Epithelial cell of proximal tubule (primary cell): ENCODE measurements at places on chromosomes 16 and 17. TPM values are rescaled to one million over a fixed set of nuclear protein-coding genes. Genes with fewer than 3 reads are reported as not detected.

Gene VASN
- total RNA-seq = 19.0 and 33.7 TPM in 2 replicates

Gene NPIPB8
- not detected in 2 replicates for total RNA-seq

Gene OSGIN1
- total RNA-seq = 3.7 and 6.1 TPM in 2 replicates

Gene NPEPPS
- 45.4 and 96.5 TPM in 2 replicates for total RNA-seq

Gene RHBDL3
- total RNA-seq = under 0.01 TPM in 1 of 2 replicates, not detected in the other

Gene PNMT
- total RNA-seq = not detected in 2 replicates

Gene NTN3
- total RNA-seq = 0.23 TPM in 1 of 2 replicates, not detected in the other

Gene SCNN1G
- 0.07 and 0.17 TPM in 2 replicates for total RNA-seq

Gene CFDP1
- total RNA-seq = 52.2 and 117 TPM in 2 replicates

DNA sequence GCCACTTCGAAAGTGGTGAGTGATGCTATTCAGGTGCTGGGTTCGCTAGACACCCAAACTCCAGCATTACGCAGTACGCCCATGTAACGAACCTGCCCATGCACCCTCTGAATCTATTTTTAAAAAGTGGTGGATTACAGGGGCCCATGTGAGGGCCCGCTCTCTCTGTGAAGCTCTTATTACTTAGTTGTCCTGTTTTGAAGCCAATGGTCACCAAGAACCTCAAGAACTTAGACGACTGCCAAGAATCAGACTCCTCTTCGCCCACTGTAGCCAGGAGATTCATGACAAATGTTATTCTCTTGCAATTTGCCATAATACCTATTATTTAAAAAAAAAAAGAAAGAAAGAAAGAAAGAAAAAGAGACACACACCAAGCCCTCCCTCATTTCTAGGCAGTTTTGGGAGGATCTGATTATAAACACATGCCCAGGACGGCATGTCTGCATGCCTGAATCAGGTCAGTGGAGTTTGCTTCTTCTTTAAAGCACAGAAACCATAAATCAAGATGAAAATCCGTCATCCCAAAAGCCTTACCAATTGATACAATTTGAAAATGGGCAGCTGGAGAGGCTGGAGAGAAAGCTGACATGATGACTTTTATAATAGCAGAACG lies 108.6 kb downstream of the IRX3 start:
- DNase-seq = no peak

DNA sequence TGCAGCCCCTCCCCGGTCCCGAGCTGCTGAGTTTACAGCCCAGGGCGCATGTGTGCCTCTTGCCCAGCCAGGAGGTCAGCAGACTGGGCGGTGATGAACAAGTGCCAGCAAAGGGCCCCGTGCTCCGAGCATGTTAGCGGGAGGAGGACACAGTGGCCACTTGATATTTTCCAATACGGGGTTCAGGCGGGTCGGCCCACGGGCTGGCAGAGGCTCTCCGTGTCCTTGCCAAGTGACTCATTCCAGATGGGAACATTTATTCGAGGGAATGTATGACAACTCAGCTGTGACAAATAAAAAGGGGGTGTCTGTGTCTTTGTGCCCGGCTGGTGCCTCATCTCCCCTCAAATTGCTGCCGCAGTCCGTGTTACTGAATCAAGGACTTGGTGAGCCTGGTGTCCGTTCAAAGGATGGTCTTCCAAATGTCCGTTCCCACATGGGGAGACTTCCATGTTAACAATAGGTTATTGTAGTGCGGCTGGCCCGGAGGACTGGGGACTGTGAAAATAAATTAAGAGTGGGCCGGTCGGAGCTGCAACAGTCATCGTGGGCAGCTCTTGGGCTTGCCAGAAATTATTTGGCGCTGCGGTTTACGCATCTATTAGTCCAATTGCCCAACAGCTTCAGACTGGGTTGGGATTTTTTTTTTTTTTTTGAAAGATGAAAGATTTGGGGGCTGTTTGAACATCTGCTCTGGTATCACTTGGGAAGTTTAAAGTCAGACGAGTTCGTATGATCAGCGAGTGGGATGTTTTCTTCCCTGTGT lies 174.0 kb upstream of the CIBAR2 start:
- no peak for DNase-seq

DNA sequence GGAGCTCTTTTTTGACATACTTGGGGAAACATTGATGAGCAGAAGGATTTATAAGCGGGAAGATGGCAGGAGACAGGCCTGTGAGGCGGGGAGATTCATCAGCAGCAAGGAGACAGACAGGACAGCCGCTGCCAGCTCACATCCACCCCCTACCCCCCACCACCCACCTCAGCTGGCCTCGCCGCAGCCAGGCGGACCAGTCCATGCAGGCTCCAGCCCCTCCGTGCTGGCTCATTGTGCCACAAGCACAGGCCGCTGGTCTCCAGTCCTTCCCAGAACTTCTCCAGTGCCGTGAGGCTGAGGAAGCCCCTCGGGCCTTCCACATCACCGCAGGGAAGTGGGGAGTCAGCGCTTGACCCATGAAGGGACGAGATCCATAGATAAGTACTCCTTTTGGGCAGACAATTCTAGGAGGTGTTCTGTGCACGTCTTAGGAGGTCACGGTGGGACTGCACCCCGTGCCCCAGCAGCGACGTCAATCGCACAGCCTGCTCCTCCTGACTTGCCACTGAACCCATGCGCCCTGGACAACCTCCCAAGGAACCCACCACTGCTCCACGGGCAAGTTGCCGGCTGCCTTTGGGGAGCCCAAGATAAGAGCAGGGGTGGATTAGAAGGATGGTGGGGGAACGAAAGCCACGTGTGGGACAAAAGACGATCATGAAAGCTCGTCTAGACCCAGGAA lies 323.6 kb downstream of the C16orf95 start:
- DNase-seq = no peak

DNA sequence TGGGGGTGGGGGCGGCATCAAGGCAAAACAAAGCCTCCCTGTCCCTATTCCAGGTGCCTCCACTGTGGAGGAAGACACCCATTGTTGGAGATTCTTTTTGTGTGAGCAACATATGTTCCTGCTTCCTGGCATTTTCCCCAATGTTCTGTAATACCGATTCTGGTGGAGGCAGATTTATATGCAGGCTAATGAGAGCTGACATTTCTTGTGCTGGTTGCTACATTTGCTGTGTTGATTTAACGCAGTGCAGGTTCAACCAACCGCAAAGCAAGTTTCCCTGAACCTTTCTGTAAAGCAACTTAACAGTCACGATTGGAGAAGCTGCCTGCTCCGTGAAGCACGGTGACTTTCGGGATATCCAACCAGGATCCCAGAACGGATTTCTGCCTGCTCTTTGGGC lies 260.5 kb downstream of the CBLN1 start:
- DNase-seq = no peak

DNA sequence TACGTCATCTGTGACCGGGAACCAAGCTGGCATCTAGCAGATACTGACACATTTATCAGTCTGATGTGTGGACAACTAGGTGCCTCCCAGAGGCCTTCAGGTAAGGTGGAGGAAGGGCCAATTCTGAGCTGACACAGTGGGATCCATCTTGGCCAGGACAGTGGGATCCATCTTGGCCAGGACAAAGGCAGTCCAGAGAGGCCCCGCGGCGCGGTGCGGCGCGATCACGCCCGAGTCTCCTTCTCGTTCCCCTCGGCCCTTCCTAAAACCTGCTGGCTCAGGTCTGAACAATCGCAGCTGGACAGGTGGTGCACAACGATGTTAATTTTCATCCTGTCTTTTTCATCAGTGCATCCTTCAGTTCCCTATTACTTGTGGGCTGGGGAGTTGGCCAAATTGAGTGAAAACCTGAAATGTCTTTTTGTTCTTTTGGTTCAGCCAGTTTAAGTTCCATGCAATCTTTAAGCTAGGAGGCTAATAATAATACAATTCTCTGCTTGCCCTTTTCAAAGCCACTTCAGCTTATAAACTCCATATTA lies 486 bp upstream of the WSB1 start:
- no peak for DNase-seq

DNA sequence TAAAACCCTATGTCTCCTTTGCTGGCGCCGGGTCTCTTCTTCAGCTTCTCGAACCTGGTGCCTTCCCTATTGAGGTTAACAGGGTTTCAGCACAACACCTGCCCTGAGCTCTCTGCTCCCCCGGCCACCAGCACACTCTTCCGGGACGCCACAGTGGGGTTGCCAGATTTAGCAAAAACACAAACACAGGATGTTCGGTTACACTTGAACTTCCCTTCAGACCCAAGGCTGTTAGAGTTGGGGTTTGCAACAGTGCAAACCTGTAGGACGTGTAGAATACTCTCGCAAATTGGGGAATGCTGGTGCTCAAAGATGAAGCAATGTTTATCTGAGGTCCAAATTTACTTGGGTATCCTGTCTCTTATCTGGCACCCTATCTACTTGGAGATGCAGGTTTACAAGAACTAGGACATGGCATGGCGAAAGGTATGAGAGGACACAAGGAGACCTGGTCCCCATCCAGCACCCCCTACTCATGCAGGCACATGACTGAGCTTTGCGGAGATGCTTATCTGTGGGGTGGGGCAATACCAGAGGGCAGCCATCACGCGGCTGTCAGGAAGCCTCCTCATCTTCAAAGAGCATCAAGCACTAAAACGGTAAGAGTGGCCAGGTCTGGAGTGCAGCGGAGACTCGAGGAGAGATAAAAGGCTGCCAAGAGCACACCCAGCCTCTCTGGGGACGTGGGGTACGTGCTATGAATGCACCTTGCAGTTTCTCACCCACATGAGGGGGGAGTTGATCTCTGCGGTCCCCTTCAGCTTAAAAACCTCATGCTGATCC lies 52.8 kb downstream of the SDK2 start:
- DNase-seq = no peak

DNA sequence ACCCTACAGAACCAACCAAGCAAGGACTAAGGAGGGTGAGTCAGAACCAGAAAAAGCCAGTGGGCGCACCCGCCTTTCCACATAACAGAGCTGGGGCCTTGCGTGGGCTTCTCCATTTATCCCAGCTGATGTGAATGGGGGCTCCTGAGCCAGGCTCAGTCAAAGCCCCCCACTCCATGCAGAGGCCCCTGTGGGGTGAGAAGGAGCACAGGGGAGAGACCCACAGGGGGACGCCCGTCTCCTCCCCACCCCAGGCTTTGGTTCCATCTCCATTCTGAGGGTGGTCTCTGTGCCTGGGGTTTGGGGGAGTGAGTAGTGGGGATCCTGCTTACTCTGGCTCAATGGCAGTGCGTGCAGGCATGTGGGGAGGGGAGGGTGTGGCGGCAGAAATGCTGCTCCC lies 210.1 kb upstream of the TNRC6C start:
- DNase-seq = no peak

GRCh38 chr17:79001190-79002020 lies 8.2 kb downstream of the CANT1 start:
- no peak for DNase-seq

- no peak for DNase-seq
These were observed 85.1 kb downstream of the WDR59 start for GRCh38 chr16:74899816-74900215.

GRCh38 chr16:57372372-57373116 lies at the start of gene CX3CL1:
CX3CL1 (plus strand) TSS chr16:57372490; CDS start chr16:57372569, 79 bp downstream.
- DNase-seq = no peak

GRCh38 chr17:79008666-79009387 lies 737 bp downstream of the CANT1 start:
- DNase-seq = no peak

DNA sequence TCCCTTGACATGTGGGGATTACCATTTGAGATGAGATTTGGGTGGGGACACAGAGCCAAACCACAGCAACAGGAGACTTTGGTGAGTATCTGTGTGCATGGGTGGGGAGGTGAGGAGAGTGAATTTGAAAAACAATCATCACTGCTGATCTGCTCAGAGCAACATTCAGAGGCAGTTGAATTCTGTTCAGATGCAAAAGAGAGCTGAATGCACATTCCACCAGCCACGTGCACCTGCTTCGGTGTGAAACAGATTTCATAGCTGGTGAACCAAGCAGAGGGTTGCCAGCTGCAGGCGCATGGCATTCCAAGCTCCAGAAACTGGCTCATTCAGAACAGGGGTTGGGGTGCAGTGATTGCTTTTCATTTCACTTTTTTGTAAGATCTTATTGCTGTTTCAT lies 233.1 kb upstream of the FOXF1 start:
- DNase-seq = no peak

DNA sequence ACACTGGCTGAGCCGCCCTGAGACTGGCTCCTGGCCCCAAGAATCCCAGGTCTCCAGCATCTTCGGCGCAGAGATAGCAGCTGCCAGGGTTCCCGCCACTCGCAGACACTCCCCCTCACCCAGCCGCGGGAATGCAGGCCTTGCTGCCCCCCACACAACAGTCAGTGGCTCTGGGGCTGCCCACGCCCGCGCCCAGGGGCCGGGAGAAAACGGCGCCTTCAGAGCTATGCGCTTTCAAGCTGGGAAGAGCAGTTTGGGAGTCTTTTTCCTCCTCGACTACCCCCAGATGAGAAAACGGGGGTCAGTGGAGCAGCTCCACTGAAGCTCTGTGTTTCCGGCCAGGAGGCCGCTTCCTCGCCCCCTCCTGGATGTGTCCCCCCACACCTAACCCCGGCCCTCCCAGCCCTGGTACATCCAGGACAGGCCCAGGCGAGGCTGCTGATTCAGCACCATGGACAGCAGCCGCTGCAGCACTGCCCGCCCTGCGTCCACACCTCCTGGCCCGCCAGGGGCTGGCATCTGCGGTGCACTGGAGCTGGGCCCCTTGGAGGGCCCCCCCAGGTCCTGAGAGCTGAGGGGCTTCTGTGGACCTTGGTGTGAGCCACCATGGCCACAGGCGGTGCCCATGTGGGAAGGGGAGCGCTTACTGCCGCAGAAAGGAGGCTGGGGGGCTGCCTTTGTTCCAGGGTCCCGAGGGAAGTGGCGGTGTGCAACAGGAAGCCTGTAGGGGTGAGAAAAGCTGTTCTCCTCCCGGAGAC lies 35.7 kb downstream of the CACNA1H start:
- no peak for DNase-seq

DNA sequence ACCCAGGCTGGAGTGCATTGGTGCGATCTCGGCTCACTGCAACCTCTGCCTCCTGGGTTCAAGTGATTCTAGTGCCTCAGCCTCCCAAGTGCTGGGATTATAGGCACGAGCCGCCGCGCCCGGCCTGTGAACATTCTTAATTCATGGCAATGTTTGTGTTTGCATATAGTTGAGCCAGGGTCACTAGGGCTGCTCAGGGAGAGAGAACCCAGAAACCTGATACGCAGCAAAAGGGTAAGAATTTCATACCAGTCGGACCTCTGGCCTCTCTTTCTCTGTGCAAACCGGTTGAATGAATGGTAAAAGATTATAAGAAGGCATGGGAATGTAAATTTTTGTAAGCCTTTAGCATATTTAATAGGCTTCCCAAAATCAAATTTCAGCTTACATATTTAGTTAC lies 6.9 kb upstream of the TMEM98 start:
- no peak for DNase-seq

DNA sequence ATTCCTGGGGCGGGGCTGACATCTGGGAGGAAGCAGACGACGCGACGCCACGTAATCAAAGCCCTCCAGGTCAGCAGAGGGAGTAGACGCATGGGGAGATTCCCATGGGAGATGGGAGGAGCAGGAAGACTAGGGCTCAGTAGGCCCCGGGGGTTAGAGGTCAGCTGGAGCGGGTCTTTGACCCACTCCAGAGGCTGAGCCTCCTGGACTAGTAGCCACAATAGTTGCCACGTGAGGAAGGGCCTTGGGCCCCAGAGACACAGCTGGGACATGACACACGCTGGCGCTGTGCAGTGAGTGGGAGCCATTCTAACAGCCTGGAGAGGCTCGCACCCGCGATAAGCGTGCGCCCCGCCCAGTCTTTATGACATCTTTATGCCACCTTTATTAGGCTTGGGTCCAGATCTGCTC lies 95.7 kb upstream of the AMZ2 start:
- DNase-seq = no peak
